ENCODE measurements at places on chromosomes 1 and 21.

DNA sequence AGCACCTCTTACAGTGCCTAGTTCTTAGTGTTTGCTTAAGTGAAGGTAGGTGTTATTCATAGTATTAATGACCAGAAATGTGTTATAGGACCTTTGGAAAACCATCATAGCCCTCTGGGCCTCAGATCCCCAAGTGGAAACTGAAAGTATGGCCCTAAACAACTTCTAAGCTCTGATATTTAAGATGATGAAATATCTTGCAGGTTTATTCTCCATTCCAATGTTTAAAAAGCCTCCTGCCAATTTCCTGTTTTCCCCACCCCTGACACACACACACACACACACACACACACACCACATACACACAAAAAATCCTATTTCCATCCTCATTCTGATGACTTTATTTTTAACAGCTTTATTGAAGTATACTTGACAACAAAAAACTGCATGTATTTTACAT, 108.2 kb downstream of the DIRAS3 start:
- no peak for DNase-seq

GRCh38 chr1:100229681-100230443, 19.8 kb downstream of the DBT start:
- DNase-seq = no peak

DNA sequence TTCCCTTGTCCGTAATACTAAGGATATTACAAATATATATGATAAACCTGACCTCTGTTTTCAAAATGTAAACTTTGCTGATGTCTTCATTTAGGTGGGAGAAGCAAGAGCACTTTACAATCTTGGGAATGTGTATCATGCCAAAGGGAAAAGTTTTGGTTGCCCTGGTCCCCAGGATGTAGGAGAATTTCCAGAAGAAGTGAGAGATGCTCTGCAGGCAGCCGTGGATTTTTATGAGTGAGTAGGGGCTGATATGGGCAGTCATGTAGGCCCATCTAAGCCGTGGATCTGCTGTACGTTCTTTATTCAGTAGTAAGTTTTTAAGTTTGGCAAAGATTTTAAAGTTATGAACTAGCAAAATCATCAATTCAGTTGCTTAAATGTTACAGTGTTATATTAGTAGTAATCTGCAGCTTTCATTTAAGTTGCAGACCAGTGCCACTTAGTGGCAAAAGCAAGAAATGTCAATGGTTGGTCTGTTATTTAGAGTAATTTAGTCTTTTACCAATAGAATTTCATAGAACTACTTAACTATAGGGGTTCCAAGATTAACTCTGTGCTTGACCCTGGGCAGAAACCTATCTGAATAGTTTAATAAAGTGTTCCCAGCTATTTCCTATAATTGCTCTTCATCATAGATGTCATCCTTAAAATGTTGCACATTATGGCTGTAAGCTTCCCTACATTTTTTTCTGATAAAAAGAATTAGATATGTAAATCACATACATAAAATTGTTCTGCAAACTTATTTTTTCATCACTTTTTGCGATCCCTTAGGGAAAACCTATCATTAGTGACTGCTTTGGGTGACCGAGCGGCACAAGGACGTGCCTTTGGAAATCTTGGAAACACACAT, 21.3 kb downstream of the GPSM2 start:
- DNase-seq = no peak

DNA sequence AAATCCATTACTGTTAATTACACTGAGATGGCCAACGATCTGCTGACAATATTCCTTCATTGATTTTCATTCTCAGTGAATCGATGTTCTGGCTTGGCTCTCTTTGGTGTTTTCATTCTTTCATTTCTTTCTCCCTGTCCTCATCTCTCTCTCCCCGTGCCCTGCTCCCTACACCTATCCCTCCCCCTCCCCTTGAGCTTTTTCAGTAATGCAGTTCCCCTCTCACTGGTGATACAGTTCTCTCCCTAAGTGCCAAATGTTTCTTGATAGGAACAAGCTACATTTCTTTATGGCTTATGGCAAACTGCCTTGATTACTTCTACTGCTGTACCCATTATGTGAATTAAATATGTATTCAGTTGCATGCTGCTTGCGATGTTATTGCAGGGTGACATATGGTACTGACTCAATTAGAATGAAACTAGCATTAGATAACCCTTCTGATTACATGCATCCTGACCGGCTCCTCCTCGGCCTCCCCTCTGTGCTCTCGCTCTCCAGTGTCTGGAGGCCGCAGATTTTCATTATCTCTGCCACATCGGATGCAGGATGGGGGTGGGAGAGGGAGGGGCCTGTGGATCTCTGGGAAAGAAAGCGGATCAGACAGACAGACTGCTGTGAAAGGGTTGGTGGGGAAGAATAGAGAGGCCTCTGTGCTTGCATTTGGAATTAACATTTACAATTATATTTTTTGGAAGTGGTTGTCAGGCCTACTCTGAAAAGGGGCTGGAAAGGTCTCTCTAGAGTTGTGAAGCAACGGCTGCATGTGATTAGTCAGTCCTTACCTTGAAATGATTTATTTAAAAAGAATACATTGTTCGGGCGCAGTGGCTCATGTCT, 130.9 kb downstream of the PBX1 start:
- no peak for DNase-seq

GRCh38 chr21:15774590-15774989, 44.8 kb downstream of the USP25 start:
- no peak for DNase-seq

DNA sequence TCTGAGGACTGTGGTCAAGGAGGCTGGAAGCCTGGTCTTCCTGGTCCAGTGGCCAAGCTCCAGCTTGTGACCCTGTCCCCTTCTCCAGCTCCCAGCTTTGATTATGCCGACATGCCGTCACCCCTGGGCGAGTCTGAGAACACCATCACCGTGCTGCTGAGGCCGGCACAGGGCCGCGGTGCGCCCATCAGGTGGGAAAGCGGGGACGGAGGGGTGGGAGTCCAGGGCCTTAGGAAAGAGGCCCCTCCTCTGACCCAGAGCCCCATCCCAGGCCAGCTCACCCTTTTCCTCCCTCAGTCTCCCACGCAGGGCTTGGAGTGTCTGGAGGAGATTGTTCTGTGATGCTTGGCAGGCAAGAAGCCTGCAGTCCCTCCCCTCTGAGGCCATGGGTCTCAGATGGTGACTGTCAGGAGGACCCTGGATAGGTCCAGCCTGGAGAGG, 43.6 kb downstream of the PTPRU start:
- DNase-seq = no peak

DNA sequence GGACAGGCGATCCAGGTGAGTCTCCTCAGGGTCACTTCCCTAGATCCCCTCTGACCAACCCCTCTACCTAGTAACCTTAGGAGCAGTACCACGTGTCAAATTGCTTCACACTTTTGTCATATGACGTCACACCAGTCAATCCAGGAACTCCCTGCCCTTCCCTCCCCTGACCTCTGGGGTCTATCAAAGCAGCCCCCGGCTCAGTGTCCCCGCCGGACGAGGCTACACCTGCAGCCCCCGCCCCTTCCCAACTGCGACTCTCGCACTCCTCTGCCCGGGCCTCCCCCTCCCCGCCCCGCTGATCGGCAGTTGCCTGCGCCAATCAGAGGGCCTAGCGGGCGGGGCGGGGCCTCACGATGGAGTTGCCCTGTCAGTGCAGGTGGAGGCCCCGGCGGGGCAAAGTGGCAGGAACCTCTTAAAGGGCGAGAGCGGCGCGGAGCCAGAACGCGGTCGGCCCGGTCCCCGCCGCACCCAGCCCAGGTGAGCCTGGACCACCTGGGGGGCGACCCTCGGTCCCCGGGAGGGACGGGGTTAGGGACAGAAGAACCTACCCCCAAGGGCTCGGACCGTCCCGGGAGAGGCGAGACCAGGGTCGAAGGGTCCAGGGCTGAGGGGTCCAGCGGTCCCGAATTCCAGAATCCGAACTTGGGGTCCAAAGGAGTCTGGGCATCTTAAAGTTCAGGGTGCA, 27.5 kb upstream of the EPB41 start:
- peak; percentile 85 for DNase-seq

DNA sequence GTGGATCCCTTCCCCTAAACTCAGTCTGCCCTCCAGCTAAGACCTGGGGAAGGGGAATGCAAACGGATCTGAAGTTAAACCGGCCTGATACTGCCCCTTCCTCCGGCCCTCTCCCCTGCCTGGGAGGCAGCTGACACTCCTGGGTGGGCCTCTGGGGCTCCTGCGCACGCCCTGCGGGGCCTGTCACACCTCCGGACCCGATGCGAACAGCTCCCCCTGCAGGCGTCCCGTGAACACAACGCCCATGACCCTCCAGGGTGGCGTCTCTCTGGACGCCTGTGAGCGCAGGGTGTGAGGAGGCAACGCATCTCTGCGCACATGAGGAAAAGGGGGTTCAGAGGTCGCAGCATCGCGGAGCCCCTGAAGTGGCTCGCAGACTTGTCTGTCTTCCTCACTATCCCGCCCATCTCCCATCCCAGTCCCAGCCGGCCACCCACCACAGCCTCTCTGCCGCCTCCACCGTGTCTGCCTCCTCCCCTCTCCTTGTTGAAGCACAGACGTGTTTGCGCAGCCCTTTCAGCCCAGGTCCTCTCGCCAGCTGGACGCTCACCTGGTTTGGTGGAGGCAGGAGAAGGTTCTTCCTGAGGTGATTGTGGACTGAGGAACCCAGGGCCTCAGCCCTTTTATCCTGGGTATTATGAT, 421 bp upstream of the LCE3A start:
- no peak for DNase-seq

DNA sequence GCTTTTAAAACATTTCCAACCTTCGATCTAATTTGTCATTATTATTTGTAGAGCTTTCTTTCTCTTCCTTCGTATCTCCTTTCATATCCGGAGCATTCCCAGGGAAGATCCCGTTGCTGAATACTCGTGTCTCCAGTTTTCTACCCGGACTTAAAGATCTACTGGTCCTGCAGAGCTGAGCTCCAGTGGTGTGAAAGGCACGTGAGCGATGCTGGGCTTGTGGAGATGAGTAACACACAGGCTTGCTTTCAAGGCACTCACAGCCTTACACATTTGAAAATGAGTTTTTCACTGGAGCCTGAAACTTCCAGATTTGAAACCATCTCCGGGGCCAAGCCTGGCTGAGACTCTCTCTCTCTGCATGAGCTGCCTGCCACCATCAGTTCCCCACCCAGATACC, 428.3 kb downstream of the KIF26B start:
- no peak for DNase-seq

- no peak for DNase-seq
Measured at GRCh38 chr1:6016191-6016865, 24.1 kb upstream of the NPHP4 start.

DNA sequence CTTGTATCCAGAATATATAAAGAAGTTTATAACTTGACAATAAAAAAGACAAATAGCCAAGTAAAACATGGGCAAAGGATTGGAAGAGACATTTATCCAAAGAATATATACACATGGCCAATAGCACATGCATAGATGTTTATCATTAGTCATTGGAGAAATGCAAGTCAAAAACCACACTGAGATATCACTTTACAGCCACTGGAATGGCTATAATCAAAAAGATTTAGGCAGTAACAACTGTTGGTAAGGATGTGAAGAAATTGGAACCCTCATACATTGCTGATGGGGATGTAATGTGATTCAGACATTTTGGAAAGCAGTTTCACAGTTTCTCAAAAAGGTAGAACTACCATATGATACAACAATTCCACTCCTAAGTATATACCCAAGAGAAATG, 51.1 kb downstream of the SLC44A5 start:
- no peak for DNase-seq

DNA sequence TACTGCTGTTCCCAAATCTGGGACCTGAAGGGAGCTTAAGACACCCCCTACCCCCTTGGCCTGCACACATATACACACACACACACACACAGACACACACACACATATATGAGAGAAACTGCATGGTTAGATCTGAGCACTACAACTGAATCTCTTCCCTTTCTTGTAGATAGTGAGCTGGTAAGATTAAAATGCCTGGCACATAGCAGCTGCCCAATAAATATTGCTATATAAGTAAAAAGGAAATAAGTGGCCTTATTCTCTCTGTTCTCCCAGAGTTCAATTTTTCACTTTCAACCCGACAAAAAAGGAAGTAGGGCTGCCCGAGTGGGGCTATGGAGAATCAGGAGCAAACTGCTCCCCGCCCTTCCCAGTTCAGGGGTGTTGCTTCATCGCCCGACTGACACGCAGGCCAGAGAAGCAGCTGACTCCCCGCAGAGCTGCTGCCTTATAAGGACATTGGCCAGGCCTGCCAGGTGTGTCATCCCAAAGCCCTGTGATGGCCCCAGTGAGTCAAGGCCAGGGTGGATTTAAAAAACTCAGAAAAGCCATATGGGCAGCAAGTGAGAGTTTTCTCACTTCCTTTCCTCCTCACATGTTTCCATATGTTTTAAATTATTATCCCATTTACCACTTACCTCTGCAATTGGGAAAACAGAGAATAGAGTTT, 106.5 kb upstream of the SLC44A3 start:
- DNase-seq = no peak

DNA sequence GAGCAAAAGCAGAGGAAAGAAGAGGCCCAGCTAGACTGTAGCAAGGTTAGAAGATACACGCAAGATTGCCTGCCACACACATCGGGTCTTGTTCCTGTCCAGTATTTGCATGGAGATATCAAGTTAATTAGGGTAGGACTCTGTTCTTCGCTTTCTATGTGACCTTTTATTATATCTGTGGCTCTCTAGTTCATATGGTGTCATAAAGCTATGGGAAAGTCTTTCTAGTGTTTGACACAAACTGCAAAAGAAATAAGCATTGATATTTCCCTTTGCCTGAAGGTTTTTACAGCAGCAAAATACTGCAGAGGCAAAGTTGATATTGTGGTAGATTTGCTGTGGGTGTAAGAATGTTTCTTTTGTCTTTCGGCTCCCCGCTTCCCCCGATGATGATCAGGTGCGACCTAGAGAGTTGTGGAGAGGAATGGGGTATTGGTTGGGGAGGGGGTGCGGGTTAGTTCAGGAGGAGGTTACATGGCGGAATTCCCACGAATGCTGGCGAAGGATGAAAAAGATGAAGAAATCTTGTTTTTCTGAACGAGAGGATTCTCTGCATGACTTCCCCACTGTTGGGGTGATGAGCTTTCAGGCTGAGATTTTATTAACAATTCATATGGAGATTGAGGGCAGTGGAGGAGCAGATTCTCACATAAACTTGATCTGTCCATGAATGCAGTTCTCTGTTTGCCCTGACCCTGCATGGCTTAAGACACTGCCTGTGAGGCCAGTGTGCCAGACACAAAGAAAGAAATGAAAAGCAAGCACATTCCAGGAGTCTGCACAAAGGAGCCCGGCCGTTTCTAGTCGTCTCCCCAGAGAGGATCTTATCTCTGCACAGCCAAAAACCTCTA, 550.2 kb downstream of the USP25 start:
- no peak for DNase-seq

- no peak for DNase-seq
Measured at GRCh38 chr21:45432575-45433255, 27.8 kb downstream of the COL18A1 start.

- no peak for DNase-seq
Measured at GRCh38 chr1:26913754-26914619, at the start of gene NR0B2. NR0B2 (minus strand) TSS chr1:26913975; CDS start chr1:26913940, 35 bp downstream.

- no peak for DNase-seq
Measured at GRCh38 chr1:167185974-167186657, 34.6 kb upstream of the POU2F1 start.
